ENCODE measurements at places on chromosomes 7 and 10.

DNA sequence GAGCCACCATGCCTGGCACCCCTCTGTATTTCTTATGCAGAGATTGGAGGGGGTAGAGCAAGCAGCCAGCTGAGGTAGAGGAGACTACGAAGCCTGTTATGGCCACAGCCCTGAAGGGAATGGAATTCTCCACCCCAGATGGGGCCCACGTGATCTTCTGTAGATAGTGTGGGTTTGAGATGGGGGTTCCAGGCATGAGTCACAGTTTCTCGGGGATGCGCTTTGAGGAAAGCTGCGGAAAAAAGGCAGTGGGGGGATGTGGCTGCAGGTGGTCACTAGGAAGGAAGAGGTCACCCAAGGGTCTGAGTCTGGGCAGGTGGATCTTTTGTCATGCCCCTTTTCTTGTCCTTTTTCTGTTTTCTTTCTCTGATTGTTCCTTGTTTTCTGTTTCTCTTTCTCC lies 11.5 kb downstream of the FAM131B start:
- H3K36me3 ChIP-seq: no peaks in the 10 kb centered on the region
- no peaks in the 10 kb centered on the region for H3K4me1 ChIP-seq
- no peak for DNase-seq
- H3K4me3 ChIP-seq: no peak overlapping the region
- H3K27me3 ChIP-seq: no peaks in the 10 kb centered on the region
- no peak overlapping the region for H3K27ac ChIP-seq

- DNase-seq: no peak
- no peaks in the 10 kb centered on the region for H3K27me3 ChIP-seq
Measured at GRCh38 chr7:134829380-134829986, 50.0 kb downstream of the CALD1 start.

- no peaks in the 10 kb centered on the region for H3K4me1 ChIP-seq
- DNase-seq: no peak
Measured at GRCh38 chr7:99843808-99844207, 16.0 kb downstream of the CYP3A43 start.

- H3K27ac ChIP-seq: no peak overlapping the region
- no peaks in the 10 kb centered on the region for H3K36me3 ChIP-seq
- H3K4me3 ChIP-seq: no peak overlapping the region
- no peaks in the 10 kb centered on the region for H3K4me1 ChIP-seq
Measured at GRCh38 chr10:72083790-72084459, 4.4 kb downstream of the SPOCK2 start.

DNA sequence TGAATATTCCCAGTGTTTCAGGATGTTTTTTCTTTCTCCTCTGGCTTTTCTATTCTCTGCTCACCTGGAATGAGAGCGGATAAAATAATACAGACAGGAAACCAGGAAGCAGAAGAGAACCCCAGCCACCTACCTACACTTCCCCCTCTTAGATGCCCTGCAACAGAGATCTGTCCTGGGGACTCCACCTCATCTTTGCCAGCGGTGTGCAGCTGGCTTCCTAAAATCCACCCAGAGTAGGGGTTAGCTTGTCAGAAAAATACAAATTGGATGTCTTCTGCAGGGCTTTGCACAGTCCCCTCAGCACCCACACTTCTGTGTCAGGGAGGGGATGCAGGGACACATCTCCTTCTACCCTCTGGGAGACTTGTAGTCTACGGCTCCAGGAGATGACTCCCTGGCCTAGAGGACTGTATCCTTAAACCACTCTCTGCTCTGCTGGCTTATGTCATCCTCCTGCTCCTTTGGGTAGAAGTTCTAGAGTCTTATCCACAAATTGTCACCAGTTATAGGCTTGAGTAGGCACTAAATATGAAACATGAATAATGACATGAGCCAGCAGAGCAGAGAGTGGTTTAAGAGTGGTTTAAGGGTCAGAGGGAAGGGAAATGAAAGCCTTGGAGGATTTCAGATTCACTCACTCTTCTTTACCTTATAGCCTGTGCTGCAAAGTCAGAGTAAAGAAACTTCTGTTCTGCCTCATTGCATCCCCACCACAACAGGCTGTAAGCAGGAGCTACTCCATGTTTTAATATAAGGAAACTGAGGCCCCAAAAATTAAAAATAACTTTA lies 749.4 kb downstream of the AUTS2 start:
- H3K36me3 ChIP-seq: no peaks in the 10 kb centered on the region
- DNase-seq: no peak
- no peaks in the 10 kb centered on the region for H3K4me1 ChIP-seq
- H3K4me3 ChIP-seq: no peak overlapping the region
- H3K27ac ChIP-seq: no peak overlapping the region
- no peaks in the 10 kb centered on the region for H3K27me3 ChIP-seq

Measured in RWPE2 (cell line).